ENCODE measurements at places on chromosomes 6 and 20.

GRCh38 chr6:163667372-163668060 lies 253.0 kb downstream of the QKI start:
- DNase-seq, result peak; percentile 4

- DNase-seq, result peak; percentile 23
These were observed 1.9 kb downstream of the PPP1R18 start for GRCh38 chr6:30684386-30685156.

GRCh38 chr6:134945045-134945444 lies 4.9 kb downstream of the ALDH8A1 start:
- no peak for DNase-seq

DNA sequence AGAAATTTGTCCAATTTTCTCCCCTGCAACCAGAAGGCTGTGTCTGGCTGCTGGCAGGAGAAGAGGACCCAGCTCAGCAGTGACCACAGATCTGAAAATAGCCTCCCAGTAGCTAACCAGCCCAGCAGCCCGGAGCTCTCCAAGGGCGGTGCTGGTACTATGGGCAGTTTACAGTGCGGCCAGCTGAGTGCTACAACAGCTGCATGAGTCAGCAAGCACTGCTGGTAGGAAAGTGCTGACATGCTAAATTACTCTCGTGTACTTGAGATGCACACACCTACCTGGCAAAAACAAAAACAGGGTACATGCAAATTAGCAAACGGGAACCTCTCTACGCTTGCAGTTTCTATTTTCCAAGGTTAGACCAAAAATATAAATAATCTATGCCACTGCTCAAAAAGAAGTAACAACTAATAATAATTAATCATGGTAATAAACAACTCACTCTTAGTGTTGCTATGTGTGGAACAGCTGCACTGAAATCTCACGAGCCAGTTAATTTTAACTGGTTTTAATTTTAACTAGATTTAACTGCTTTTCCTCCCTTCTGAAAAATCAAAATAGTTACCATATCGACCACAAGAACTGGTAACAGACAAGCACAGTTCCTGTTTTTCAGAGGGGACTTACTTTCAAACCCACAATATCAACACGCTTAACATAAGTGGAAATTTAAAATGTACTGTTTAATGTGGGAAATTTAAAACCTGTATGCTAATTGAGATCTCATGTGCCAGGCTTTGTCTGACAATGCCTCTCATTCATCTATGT lies 10.8 kb downstream of the BACH2 start:
- DNase-seq, result peak; percentile 27

DNA sequence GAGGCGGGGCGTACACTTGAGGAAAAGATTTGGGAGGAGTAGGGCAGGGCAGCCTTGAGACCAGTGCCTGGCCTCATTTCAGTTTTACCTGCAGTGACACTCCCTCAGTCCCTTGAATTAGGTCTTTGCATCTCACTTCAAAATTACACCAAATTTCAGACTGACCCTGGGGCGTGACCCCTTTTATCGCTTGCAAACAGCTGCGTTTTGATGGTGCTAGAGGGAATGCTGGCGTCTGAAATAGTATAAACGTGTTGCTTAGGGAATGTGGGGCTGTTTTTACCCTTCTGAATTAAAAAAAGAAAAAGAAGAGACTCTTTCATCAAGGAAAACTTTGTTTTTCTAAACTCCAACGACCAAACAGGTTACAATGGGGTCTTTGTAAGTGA lies 21.0 kb downstream of the COL9A1 start:
- no peak for DNase-seq

DNA sequence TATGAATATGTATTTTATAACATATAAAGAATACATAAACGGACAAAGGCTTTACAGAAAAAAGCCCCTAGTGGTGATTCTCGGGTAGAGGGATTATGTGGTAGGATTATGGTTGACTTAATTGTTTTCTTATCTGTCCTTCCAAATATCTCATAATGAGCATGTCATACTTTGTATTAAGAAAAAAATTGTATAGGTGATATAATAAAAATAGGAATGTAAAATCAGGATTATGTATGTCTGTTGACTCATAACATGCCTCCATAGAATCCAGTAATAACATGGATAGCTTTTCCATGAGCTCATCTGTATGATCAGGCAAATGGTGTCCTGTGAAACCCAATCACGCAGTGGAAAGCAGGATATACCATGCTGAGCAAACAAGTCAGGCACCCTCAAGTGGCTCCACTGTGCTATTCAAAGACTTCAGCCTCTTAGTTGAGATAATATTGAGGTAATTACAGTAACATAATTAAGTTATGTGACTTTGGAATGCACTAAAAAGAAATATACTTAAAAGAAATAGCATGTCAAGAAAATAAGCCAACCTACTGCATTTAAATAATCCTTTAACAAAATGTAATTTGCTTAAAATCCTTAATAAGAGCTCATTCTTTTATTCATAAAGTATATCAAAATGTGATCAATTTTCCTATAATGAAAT lies 39.6 kb upstream of the PRELID3B start:
- DNase-seq, result no peak

GRCh38 chr6:158852312-158853071 lies 33.3 kb upstream of the EZR start:
- DNase-seq, result no peak

- no peak for DNase-seq
These were observed 11.8 kb downstream of the CLVS2 start for GRCh38 chr6:123007885-123008284.

- no peak for DNase-seq
These were observed 7.7 kb upstream of the MYB start for GRCh38 chr6:135173242-135173988.

- DNase-seq, result no peak
These were observed 134.9 kb downstream of the PLCB1 start for GRCh38 chr20:8267009-8267408.

- DNase-seq, result no peak
These were observed 498 bp upstream of the PRDM1 start for GRCh38 chr6:106085692-106085983.

GRCh38 chr20:35165221-35166185 lies 6.4 kb upstream of the PROCR start:
- no peak for DNase-seq

- no peak for DNase-seq
These were observed 11.3 kb downstream of the TXNDC5 start for GRCh38 chr6:7899101-7899888.

- no peak for DNase-seq
These were observed 126.6 kb downstream of the MTFR2 start for GRCh38 chr6:136123468-136123867.

Data from effector memory CD8-positive, alpha-beta T cell (primary cell).